ENCODE measurements at places on chromosomes 5 and 9.
A peak's percentile ranks its signal among the peaks of the same experiment; 100 is the strongest.

DNA sequence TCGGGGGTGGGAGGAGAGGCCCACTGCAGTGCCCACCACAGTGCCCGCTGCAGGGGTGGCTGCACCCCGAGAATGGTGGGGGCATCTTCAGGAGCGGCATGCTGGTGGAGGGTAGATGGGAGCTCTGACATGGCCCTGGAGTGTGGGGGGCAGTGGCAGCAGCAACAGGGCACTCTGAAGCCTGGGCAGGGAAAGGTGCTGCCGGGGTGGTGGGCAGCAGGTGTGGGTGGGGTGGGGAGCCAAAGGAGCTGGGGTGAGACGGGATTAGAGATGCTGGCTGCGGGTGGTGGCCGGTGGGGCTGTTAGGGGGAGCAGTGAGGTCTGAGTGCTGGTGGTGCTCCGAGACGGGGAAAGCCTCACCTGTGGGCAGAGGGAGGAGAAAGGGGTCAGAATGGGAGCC is 18.0 kb downstream of the FAM193B start:
- DNase-seq, result no peak

DNA sequence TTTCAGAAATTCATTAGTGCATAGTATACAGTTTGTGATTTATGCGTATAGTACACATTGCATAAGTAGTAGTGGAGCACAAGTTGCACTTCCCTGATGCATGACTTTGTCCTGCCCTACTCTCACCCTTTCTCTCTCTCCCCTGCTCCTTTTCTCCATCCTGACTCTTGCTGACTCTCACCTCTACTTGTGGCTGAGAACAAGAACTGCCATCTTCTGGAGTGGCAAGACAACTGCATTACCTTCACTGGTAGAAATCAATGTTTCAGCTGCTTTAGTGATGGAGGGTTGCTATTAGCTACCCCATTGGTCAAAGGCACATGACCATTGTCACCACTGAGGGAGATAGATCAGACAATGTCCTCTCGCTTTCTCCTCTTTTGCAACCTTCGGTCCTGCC is 26.9 kb downstream of the SPEF2 start:
- DNase-seq, result no peak

- DNase-seq, result no peak
Observed at GRCh38 chr9:110874963-110875674, 163.2 kb downstream of the LPAR1 start.

DNA sequence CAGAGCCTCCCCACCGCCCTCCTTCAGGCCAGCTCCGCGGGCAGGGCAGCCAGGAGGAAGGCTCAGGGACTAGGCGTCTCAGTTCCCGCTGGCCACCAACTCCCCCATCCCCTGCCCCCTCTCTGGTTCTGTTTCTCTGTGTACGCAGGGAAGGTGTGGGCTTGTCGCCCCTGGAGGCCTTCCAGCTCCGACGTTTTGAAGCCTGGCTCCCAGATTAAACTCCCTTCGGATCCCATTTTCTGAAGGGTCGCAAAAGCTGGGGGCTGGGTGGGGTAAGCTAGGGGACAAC is 346 bp downstream of the ATOX1 start:
- DNase-seq, result no peak

DNA sequence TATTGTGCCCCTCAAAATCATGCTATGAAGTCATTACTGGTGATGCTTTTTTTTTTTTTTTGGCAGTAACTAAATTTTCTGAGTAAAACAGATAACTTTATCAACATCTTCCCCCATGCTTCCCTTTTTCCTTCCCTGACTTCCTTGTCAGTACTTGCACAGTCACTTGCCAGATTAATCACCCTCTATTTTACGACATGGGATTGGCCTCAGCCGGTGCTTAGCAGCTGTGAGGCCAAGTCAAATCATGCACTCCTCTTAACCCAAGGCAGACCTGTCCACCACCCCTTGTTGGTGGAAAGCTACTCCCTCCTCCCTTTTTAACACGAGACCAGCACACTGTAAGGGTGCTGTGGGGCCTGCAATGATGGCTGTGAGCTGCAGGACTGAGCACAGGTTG is 118.0 kb upstream of the OTULINL start:
- DNase-seq, result no peak

DNA sequence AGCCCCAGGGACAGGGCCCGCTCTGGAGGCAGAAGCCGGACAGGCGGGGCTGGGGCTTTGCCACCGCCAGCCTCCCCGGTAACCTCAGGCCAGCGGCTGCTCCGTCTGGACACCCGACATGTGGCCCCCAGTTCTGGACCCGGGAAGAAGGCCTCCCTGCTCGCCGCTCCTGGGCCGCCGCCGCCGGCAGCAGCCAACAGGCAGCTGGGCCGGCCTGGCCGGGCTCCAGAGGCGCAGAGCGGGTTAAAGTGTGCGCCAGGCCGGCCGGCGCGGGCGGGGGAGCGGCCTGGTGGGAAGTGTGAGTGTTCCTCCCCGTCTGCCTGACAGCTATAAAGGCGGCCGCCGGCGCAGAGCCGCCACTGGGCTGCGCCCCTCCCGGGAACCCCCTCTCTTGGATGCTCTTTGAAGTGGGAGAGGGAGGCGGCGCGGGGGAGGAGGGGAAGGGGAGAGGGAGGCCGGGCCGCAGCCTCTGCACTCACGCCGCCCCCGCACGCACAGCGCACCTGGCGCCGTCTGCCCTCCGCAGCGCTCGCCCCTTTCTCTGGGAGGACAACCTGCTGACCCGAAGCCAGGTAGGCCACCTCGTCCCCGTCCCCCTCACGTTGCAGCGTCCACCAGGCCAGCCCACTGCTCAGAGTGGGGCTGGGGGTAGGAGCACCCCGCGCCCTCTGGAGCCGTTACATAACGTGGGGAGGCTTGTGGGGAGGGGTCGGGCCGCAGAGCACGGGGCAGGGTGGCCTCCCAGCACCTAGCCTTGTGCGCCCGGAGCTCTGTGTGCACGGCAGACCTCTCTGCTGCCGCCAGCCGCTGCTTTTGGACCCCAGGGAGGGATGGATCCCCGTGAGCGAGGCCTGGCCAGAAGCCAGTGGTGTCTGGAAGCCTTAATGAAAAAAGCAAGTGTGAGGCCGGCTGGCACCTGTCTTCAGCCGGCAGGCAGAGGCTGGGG is at the start of gene ADAMTSL2:
ADAMTSL2 (plus strand) TSS at position 359 of the 946 bp plus-strand sequence. CDS start 2,009 bp downstream, outside the sequence.
- DNase-seq, result no peak

DNA sequence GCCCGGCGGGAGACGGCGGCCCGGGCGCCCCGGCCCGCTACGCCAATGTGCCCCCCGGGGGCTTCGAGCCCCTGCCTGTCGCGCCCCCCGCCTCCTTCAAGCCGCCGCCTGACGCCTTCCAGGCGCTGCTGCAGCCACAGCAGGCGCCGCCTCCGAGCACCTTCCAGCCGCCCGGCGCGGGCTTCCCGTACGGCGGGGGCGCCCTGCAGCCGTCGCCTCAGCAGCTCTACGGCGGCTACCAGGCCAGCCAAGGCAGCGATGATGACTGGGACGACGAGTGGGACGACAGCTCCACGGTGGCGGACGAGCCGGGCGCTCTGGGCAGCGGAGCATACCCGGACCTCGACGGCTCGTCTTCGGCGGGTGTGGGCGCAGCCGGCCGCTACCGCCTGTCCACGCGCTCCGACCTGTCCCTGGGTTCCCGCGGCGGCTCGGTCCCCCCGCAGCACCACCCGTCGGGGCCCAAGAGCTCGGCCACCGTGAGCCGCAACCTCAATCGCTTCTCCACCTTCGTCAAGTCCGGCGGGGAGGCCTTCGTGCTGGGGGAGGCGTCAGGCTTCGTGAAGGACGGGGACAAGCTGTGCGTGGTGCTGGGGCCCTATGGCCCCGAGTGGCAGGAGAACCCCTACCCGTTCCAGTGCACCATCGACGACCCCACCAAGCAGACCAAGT is 723 bp downstream of the SNX18 start:
- peak; percentile 13 for DNase-seq

DNA sequence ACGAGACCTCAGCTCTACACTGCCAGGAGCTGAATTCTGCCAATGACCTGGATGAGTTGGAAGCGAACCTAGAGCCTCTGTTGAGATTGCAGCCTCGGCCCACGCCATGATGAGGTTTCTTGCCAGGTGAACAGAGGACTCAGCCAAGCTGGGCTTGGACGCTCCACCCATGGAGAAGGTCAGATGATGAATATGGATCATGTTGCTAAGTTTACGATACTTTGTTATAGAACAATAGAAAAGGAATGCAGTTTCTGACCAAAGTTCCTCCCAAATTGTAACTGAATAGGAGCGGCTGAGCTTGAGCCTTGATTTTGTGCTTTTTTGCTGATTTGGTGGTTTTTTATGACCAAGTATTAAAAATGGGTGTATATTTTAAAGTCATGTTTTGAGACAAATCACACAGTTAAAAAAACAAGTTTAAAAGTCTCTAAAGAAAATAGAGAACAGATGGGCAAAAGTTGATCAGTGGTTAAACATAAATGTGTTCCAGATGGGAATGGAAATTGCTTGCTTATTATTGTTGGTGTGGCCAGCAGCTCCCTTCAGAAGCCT is 32.9 kb downstream of the ROPN1L start:
- no peak for DNase-seq

DNA sequence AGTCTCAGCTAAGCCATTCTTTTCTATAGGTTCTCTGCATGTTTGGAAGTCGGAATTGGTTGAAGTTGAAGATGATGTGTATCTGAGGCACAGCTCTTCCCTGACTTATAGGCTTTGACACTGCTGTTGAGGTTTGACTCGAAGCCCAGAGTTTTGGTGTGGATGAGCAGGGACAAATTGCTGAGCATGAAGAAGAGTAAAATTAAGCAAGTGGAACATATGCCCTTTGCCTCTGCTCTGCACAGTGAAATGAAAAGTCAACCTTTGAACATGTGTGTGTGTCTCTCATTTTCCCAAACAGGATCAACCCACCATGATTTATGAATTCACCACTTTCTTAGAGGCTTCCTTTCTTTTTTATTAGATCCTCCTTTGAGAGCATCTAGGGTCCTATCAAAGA is 8.5 kb downstream of the HMHB1 start:
- DNase-seq, result no peak

GRCh38 chr5:111933086-111933485 is 176.1 kb upstream of the NREP start:
- DNase-seq, result no peak

GRCh38 chr5:75282581-75282980 is 45.9 kb upstream of the ANKRD31 start:
- DNase-seq, result no peak

DNA sequence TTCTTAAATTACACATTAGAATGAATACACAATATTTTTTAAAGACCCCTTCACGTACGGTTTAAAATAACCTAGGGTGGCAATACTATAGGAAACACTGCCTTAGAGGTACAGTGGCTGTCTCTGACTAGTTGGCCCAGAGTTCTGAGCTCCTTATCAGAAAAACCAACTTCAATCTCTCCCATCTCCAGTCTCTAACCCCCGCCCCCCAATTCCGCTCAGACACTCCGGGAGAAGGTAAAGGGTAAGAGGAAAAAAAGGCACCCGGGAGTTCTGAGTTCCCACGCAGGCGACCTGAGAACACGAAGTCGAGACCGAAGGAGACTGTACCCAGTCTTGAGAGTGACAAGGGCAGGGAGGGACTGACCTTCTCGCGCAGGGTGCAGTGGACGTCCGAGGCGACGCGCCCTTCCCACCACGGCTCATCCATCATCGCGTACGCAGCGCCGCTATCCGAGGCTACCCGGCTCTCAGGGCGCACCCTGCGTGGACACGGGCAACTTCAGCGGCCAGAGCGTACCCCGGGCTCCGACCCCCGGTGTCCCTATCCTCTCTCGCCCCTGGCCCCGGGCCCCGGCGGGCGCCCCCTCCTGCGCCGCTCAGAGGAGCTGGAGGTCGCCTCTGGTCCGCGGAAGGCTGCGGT is 752 bp downstream of the CCNJL start:
- DNase-seq, result no peak

DNA sequence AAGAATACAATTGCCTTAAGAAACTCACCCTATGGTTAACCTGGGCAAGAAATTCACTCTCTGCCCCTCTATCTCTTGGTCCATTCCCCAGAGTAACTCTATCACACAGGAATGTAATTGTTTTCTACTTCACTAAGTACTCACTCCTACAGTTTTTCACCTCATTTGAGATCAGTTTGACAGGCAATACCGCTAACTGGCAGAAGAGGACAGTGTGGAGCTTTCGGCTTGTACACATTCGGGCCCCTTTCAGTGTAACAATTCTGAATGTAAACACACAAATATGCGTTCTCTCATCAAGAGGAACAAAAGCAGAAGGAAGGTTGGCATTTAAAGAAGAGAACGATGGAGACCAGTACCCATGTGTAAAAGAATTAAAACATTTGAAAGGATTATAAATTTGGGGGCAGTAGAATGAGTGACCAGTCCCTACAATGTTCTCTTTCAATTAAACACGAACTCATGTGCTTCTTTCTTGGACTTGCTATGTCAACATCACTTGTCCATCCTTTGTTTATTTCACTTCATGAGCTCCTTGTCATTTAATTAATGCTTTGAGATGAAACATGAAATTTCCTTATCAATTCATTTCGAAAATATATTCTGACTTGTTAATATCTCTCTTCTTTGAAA is 188.5 kb upstream of the GRAMD2B start:
- DNase-seq, result no peak

- DNase-seq, result no peak
Observed at GRCh38 chr9:137580209-137580953, 1.7 kb upstream of the DPH7 start.

DNA sequence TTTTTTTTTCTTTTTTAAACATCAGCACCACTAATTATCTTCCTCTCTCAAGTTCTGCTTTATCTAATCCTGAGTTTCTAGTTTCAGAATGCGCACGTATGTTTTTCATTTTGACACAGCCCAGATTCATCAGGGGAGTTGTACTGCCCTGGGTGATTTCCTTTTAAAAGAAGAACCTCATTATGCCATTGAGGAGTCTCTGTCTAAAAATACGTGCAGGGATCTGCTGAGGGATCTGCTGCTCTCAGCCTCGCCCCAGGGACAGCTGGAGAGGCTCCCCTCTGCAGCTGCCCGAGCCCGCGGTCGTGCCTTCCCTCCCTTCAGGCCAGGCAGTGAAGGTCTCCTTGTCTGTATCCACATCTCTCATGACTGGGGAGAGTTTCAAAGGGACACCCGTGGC is 273.1 kb downstream of the ARHGEF28 start:
- no peak for DNase-seq

DNA sequence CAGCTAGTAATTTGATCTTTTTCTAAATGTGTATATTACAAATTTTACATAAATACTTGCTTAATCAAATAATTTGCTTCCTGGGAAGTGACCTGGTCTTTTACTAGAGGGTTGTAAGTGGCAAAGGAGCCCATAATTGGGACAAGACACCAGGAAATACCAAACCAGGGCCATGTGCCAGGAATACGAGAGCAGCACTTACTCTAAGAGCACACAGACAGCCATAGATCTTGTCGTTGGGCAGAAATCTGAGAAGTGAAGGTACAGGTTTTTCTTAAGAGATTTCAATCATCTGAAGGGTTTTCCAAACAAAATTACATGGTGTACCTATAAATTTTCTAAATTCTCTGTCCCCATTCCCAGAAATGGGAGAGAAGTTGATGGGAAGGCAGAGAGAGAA is 179.3 kb downstream of the HINT1 start:
- DNase-seq, result no peak

GRCh38 chr5:95969651-95970358 is 8.2 kb upstream of the ELL2 start:
- no peak for DNase-seq

GRCh38 chr5:162497455-162497854 is 429.9 kb downstream of the GABRG2 start:
- no peak for DNase-seq
